ENCODE measurements at places on chromosomes 12 and 14.

DNA sequence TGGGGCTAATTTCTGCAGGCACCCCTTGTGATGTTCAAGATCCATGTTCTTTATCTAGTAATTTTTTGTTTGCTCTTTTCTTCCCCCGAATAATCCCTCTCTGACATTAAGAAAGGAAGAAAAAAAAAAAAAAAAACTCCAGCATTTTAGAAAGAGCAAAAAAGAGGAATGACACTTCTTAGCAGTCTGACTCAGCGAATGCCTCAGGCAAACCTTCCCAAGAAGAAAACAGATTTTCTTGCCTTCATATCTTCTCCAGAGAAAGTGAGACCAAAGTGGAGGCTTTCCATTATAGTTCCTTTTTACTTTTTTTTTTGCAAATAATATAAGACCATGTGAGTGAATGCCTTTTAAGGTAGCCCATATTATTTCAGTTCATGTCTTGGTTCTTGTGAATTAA, 479.0 kb upstream of the SYT1 start:
- DNase-seq, result no peak

- DNase-seq, result peak; percentile 39
Measured at GRCh38 chr12:113980537-113981337, 14.6 kb upstream of the RBM19 start.

GRCh38 chr14:96681829-96682228, 115.4 kb upstream of the VRK1 start:
- no peak for DNase-seq

DNA sequence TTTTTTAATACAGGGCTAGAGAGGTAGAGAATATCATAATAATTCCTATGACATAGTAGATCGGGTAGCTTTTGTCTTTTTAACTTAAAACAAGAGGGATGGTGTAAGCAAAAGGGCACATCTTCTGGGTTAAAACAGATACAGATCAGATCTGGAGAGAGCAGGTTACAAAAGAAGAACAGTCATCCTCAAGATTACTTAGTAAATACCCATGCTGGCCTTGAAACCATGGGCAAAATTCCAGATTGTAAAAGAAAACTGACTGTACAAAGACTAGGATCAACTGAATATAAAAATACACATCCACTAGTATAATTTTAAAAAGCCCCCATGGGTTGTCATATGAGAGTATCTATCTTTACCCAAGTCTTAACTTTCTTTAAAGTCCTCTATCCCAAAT, 76.7 kb downstream of the MED13L start:
- DNase-seq, result no peak

DNA sequence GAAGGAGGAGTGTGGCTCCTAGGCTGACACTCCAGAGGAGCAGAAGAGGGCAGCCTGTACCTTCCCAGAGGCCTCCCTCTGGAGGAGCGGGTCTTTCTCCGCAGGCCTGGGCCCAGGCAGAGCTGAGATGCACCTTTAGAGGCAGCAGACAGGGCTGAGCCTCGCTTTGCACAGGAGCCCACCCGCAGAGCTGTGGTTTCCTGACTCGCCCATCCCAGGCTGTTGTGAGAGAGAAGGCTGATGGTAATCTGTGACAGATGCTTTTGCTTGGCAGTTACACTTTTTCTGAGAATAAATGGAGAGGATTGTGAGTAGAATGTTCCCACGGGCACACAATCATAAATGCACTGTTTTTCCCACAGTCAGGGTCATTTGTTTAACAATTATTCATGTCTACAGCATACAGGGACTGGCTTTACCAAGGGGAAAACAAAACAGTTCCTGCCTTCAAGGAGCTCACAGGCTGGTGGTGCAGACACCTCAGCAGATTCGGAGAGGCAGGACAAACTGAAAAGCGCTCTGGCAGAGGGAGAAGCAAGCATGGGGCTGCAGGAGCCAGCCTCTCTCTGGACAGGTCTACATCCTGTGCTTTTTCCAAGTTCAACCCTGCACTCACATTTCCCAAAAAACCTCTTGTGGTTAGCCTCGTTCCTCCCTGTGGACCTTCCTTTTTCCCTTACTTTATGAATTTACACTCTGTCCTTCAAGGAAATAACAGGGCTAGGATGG, 13.9 kb downstream of the EVL start:
- no peak for DNase-seq

DNA sequence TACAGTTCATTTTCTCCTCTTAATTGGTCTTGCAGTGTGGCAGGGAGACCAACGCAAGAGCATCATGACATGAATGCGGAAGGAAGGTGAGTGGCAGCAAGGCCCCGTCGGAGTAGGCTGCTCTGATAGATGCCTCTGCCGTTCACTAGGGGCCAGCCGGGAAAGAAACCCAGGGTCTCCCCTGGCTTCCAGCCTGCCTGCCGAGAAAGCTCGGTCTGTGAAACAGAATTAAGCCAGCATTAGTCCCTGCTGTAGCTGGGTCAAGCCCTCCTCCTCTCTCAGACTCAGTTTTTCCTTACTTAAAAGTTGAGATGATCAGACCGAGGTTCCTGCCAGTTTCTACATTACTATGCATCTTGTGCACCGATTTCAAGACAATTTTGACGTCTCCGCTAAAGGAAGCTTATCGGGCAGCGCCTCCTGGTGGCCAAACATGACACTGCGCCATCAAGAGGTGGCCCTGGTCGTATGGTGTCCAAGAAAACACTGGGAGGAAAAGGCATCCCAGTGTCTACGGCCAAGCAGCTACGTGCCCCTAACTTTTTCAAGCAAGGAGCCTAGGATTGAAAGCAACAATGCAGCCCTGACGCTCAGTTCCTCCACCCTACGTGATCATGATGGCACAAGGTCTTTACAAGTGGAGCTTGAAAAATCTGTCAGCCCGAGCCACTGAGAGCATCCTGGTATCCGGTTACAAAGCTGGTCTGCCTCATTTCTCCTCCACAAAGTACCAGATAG, 131.6 kb downstream of the KSR2 start:
- DNase-seq, result peak; percentile 20

DNA sequence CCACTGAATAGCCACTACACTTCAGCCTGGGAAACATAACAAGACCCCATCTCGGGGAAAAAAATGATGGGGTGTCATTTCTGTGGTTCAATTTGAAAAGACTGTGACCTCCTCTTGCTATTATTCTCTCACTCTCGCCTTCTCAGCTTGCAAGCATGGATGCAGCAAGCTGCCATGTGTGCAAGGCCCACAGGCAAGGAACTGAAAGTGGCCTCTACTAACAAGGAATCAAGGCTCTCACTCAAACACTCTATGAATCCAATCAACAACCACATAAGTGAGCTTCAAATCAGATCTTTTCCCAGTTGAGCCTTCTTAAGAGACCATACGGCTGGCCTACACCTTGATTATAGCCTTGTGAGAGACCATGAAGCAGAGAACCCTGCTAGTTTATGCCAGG, 17.9 kb upstream of the DHRS7 start:
- no peak for DNase-seq

GRCh38 chr12:111368291-111368787, 556 bp downstream of the PHETA1 start:
- no peak for DNase-seq

GRCh38 chr12:28114488-28114887, 75.8 kb upstream of the CCDC91 start:
- no peak for DNase-seq

- DNase-seq, result no peak
Measured at GRCh38 chr12:72432037-72432604, 160.0 kb downstream of the TRHDE start.

DNA sequence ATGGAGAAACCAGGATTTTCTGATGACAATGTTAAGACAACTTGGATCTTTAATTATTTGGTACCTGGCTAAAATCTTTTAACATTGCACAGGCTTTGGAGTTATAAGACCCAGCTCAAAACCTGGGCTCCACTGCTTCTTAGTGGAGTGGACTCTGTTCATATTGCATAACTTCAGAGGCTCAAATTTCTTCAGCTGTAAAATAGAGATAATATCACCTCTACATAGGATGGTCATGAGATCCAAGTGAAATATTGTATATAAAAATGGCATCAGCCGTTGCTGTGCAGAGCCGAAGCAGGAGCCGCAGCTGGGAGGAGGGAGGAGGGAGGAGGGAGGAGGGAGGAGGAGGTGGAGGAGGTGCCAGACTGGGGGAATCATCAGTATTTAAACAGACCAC, 10.5 kb downstream of the NPC2 start:
- no peak for DNase-seq

DNA sequence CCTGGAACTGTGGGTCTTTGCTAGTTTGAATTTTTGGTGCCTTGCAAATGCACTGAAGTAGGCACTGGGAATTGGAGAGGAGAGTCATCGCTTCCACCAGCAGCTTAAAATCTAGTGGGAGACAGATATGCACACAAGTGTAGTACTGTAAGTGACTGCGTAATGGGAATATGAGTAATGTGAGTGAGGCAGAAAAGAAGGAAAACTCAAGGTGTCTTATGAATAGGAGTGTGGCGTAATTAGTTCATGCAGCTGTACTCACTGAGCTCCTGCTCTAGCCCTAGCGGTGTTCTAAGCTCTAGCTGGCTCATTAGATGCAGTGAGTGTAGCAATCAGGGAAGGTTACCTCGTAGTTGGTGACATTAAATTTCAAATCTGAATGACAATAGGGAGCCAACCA, 2.8 kb downstream of the TCP11L2 start:
- DNase-seq, result no peak

GRCh38 chr14:49905989-49906388, 13.1 kb downstream of the ARF6 start:
- DNase-seq, result no peak

GRCh38 chr12:47411966-47412365, 293.9 kb downstream of the RPAP3 start:
- DNase-seq, result no peak

- DNase-seq, result no peak
Measured at GRCh38 chr14:75461303-75461702, 33.5 kb downstream of the JDP2 start.

DNA sequence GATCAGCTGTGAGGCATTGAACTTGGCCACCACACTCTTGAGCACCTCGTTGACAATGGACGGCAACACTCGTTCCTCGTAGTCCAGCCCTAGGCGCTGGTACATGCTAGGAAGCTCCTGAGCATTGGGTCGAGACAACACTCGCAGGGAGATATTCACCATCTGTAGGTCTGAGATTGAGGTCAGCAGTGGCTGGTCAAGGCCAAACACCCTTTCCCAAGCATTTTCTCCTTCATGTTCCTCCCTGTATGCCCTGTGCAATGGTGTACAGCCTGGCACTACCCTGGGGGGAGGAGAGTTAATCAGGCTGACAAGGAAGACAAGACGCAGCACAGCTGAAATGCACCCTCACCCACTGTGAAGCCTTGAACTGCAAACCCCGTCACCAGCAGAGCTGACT, 2.0 kb downstream of the PHB2 start:
- DNase-seq, result no peak

DNA sequence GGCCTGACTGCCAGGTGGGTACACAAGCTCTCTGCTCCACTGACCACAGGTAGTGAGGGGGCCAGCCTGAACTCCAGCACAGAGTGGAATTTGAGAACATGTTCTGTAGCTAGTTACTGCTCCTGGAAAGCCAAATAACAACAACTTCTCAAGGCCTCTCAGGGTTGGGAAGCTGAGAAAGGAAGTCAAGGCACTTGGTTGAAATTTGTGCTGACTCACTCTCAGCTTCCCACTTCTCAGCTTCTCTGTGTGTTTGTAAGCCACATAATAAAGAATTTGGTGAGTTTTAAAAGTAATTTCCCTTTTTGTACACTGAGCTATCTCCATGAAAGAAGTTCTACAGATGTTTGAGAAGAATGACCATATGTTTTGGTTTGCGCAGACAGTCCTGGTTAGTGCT, 234.9 kb downstream of the KTN1 start:
- DNase-seq, result no peak

- no peak for DNase-seq
Measured at GRCh38 chr14:97268097-97268496, 470.9 kb downstream of the VRK1 start.

- DNase-seq, result no peak
Measured at GRCh38 chr14:31955936-31956579, 121.0 kb upstream of the ARHGAP5 start.

GRCh38 chr12:58601529-58601928, 318.8 kb downstream of the LRIG3 start:
- no peak for DNase-seq

DNA sequence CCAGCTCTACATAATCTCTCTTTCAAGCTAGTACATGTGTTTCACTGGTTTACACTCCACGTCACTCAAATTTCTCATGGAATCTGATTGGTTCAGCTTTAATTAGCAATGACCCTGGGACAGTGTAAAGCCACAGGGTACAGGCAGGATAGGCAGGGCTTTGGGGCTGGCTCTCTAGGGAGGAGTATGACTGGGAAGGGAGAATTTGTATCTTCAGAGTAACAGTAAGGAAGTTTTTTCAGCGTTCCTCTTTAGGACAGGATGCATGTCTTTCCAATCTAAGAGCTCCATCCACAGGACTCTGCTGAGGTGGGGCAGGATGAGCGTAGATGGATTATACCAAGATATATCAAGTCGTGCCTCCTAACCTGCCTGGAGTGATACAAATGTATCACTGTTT, 112.0 kb upstream of the CLEC14A start:
- no peak for DNase-seq

DNA sequence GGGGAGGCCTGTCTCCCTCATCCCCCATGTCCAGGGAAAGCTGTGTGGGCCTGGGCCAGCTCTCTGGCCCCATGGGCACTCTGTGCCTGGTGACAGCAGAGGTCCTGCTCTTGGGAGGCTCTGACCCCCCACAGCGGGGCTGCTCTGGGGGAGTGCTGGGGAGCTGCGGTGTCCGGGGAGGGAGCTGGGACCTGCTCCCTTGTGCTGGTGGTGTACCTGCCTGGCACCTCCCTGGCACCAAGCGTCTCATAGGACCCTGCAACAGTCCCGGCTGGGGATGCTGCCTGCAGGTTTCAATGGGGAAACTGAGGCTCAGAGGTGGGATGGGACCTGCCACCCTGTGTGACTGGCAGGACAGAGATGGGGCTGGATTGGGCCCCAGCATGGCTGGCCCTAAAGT, 111.3 kb downstream of the KIF26A start:
- no peak for DNase-seq

DNA sequence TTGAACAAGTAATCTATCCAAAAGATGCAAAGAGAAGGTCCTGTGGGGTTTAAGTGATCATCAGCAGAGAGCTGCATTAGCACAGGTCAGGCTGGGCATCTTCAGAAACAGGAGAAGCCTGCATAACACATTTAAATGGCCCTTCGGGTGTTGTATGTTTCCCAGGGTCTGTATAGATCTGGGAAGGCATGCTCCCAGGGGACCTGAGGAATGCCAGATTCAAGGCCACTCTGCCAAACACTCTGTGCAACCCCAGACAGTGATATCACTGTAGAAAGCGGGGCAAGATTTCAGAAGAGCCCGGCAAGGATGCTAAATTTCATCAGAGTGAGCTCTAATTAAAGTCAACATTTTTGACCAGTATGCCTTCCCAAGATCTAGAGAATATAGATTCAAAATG, 92.9 kb downstream of the ARMH4 start:
- DNase-seq, result no peak

GRCh38 chr14:67940486-67941455, 121.2 kb downstream of the RAD51B start:
- DNase-seq, result no peak

- DNase-seq, result no peak
Measured at GRCh38 chr12:95259368-95259767, 41.8 kb downstream of the VEZT start.

GRCh38 chr12:103743788-103744187, 97.2 kb downstream of the NT5DC3 start:
- DNase-seq, result no peak

- no peak for DNase-seq
Measured at GRCh38 chr12:118853634-118854033, 127.7 kb upstream of the SRRM4 start.

GRCh38 chr14:73787486-73788316, 63.9 kb upstream of the PTGR2 start:
- DNase-seq, result no peak
